NCI-H1417 treated with DMSO at 0.1 percent for 48 hours (cell line): ENCODE measurements at places on chromosomes 3 and 15.

- DNase-seq = no peak
These were observed 15.3 kb downstream of the ZBTB47 start for GRCh38 chr3:42668793-42669217.

- DNase-seq = no peak
These were observed 65.3 kb downstream of the CLASP2 start for GRCh38 chr3:33652736-33653135.

- no peak for DNase-seq
These were observed at the start of gene ACKR4 for GRCh38 chr3:132596816-132597433. Gene ACKR4, plus strand, starts transcription at chr3:132597270. Its CDS starts 3,128 bp downstream, at chr3:132600398.

- no peak for DNase-seq
These were observed 96.1 kb upstream of the RASGRP1 start for GRCh38 chr15:38660738-38661137.

GRCh38 chr3:98361289-98361688 is 7.6 kb downstream of the OR5K4 start:
- no peak for DNase-seq

GRCh38 chr3:180918542-180918941 is 6.1 kb downstream of the FXR1 start:
- no peak for DNase-seq

- DNase-seq = no peak
These were observed 226.0 kb downstream of the TJP1 start for GRCh38 chr15:29596266-29596665.

GRCh38 chr15:57914350-57915055 is 151.0 kb downstream of the ALDH1A2 start:
- DNase-seq = no peak

- no peak for DNase-seq
These were observed 21.1 kb upstream of the GBE1 start for GRCh38 chr3:81782585-81782984.

DNA sequence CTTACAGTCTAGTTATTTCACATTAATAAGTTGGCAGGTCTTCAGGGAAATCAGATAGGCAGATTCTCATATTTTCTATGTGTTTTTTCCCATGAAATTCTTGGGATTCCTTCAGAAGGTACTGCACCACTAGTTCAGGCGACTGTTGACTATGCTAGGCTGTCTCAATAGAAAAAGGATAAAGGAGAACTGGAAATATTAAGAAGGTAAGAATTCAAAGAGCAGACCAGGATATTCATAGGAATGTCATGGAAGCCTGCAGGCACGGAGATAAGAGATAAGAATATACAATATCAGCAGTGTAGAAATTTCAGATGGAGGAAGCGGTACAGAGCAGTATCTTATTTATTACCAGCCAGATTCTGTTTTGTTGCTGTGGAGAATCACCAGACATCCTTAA is 432.1 kb upstream of the MDFIC2 start:
- no peak for DNase-seq

GRCh38 chr15:56950979-56951378 is 32.5 kb downstream of the TCF12 start:
- no peak for DNase-seq

DNA sequence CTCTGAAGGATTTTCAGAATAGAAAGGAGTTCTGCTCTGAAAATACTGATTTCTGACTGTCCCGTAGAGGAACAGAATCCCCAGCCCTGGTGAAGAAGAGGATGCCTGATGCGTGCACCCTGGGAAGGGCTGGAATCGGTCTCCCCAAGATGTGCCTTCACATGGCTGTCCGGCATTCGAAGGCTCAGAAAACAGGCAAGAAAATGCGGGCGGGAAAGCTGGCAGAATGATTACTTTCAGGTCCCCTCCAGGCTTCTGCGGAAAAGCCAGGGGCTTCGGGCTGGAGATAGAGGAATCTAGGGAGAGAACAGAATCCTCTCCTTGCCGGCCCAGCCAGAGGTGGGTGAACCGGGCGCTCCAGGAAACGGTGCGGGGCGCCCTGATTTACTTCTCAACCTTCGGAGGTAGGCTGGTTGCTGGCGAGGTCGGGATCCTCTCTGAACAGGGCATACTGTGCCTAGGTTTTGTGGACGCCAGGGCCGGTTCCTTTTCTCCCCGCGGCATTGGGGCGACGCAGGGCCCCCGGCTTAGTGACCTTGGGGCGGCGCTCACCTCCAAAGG is 2.5 kb downstream of the FOXL2NB start:
- DNase-seq = no peak

- DNase-seq = no peak
These were observed 731.7 kb downstream of the NSUN3 start for GRCh38 chr3:94794563-94794962.

- DNase-seq = no peak
These were observed 8.5 kb downstream of the SEC61A1 start for GRCh38 chr3:128060473-128061381.

DNA sequence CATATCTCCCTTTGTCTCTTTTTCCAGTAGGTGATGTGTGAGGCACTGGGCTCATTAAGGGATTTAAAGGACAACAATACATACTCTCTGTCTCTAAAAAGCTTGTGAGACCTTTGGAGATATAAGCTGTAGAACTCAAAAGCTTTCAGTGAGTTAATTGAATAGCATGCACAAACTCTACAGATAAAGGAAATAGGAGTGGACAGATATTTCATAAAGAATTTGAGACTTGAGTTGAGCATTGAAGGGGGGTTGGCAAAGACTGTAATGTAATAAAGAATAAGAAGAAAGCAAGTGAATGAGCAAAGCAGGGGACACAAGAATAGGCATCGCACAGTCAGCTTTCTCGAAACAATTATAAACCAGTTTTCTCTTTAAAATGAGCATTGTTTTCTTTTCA is 583.4 kb upstream of the DPPA4 start:
- no peak for DNase-seq

GRCh38 chr3:179450901-179451264 is 387 bp downstream of the GNB4 start:
- DNase-seq = no peak

GRCh38 chr15:41934843-41935242 is 37.5 kb downstream of the EHD4 start:
- no peak for DNase-seq

- DNase-seq = no peak
These were observed 21.2 kb downstream of the STARD5 start for GRCh38 chr15:81302701-81303109.

- no peak for DNase-seq
These were observed 13.2 kb downstream of the PFKFB4 start for GRCh38 chr3:48543271-48543866.

DNA sequence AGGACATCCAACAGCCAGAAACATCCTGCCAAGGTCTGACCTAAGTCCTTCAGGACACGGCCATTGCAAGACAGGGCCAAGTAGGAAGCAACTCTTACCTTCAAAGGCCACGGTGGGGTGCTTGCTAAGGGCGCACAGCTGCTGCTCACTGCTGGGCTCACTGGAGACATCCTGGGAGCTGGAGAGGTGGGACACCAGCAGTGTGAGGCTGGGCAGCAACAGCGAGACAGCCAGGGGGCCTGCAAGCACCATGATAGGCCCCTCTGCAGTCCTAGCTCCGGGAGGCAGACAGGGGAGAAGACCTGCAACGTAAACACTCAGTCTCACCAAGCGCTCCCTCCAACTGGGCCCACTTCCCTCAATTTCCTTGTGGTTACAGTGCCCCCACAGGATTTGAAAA is 79.2 kb downstream of the SEMA5B start:
- DNase-seq = no peak

DNA sequence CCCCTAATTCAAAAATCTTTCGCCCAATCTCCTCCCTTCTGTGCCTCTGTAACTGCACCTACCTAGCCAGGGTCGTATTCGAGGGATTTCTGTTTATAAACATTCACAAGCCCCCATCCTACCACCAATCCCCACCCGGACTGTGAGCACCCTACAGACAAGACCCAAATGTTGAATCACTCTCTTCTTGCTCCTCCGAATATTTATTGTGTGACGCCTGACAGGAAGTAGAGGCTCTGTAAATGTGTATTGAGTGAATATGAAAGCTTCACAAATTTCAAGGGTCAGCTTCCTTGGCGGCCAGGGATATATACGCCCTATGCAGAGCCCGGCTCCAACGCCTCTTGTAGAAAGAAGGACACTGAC is 1.6 kb downstream of the BDH1 start:
- DNase-seq = no peak

GRCh38 chr3:12593473-12593872 is 36.6 kb downstream of the MKRN2 start:
- DNase-seq = no peak

- DNase-seq = no peak
These were observed at the start of gene POPDC2 for GRCh38 chr3:119660474-119661440. Gene POPDC2, minus strand, starts transcription at chr3:119660589. Its CDS starts 166 bp downstream, at chr3:119660423.

- DNase-seq = peak; percentile 63
These were observed 103.3 kb upstream of the PRTG start for GRCh38 chr15:55846116-55846707.

DNA sequence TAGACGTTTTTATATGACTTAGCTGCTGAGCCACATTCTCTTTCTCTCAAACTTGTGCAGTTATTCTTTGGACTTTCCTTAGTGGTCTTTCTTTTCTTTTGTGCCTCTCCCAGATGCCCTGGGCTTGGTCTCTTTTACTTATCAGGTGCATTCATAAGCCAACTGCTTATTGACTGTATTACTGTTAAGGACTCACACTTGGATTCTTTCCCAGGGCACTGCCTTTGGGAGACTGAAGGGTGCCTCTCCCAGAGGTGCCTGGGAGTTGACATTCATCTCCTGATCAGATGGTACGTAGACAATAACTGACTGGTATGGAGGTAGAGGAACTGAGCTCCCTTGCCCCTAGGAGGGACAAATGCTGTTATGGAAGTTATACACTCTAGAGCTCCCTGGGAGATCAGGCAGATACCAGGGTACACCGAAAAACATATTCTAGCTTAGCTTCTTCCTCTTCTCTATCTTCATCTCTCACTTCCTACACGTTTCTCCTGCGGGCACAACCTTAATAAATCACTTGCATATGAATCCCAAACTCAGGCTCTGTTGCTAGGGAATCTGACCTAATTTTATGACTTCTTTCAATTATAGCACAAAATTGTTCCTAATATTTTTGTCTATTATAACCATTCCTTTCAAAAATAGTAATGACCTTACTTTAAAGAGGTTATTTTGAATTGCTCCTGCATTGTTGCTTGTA is 24.7 kb downstream of the PARP15 start:
- no peak for DNase-seq

GRCh38 chr15:78944202-78944625 is 632 bp downstream of the CTSH start:
- no peak for DNase-seq

GRCh38 chr3:13111173-13111872 is 38.1 kb upstream of the IQSEC1 start:
- no peak for DNase-seq

- DNase-seq = no peak
These were observed 567.3 kb downstream of the GRM7 start for GRCh38 chr3:7428206-7428718.

GRCh38 chr3:106819440-106819839 is 557.8 kb upstream of the CCDC54 start:
- DNase-seq = no peak

GRCh38 chr3:177574222-177574856 is 377.1 kb upstream of the TBL1XR1 start:
- DNase-seq = no peak

DNA sequence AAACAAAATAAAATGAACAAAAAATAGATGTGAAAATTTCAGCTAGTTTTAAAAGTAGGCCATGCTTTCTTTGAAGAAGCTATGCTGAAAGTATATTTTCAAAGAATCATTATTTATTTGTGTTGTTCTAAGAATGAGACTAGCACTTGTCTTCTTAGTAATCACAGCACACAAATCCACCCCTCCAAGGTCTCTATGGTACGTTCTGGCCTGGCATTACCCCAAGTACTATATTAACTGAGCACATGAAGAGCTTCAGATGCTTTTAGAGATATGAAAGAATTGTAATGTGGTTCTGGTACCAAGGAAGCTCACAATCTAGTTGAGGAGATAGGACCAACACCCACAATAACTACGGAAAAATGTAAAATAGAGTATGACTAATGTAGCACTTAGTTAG is 416.5 kb downstream of the PLCL2 start:
- DNase-seq = no peak

DNA sequence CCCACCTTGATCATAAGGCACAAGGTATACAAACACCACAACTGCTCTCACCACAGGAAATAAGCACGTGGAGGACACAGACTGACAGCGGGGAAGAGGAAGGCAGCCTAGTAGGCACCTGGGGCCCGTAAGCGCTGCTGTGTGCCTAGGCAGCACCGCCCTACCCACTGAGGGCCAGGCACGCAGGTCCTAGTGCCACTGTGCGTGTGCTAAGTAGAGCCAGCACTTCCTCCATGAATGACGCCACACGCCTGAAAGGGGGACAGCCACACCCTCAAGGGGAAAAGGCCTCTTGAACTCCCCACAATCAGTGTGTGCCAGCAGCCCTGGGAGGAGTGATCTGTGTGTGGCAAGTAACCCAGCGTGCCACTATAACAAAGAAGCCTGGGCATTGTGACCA is 73.0 kb downstream of the ATP1B3 start:
- no peak for DNase-seq

DNA sequence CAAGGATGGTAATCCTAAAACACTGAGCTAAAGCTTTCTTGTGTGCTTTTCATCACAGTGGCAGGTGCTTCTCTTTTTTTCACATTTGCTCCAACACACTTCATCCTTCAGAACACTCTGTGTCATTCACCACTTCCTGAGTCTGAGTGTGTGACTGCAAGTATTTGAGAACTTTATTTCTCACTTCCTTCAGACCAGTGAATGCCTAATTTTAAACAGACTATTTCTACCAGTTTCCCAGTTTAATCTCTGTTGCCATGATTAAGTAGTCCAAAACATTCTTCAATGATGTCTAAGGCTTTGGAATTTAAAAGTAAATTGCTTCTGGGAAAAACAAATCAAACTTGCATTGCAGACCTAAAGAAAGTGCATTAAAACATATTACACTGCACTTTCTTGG is 541.2 kb downstream of the RBMS3 start:
- DNase-seq = no peak

- no peak for DNase-seq
These were observed at the start of gene CACNA2D3 for GRCh38 chr3:54122324-54123002. Gene CACNA2D3, plus strand, starts transcription at chr3:54122552.

DNA sequence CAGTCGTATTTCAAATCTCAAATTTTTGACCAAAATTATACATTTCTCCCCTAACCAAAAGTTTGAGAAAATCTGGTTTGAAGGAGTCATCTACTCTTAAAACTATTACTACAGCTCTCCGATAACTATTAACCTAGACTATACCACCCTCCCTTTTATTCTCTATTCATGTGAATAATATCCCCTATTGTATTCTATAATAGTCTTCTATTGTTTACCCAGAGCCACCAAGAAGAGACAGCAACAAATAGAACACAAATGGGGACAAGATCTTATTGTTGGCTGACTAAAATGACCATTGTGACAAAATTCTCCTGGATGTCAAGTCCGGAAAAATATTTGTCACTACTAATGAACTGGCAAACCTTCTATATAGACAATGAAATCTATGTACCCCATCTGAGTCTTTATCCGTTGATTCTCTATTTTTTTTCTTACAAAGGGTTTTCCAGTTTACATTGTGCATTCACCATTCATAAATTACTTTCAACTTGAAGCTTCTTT is 618.0 kb downstream of the CADM2 start:
- no peak for DNase-seq

GRCh38 chr15:43212299-43212698 is 8.5 kb downstream of the EPB42 start:
- no peak for DNase-seq
